NCI-H1092 treated with DMSO at 0.1 percent for 48 hours (cell line): ENCODE measurements at places on chromosomes 4 and X.

DNA sequence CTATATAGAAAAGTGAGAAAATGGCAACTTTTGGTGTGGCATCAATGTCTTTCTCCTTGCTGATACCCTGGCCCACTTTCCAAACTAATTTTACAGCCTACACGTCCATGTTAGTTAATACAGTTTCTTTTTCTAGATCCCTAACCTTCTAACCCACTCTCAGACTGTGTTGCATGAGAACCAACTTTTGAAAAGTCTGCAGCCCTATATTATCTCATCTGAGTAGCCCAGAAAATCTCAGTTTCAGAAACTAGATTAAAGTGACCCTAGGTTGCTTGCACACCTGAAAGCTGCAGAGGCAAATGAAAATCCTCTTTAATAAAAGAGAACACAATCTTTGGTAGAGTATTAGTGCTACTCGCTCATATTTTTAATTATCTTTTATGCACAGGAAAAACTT lies 371.6 kb upstream of the EMCN start:
- no peak for DNase-seq

DNA sequence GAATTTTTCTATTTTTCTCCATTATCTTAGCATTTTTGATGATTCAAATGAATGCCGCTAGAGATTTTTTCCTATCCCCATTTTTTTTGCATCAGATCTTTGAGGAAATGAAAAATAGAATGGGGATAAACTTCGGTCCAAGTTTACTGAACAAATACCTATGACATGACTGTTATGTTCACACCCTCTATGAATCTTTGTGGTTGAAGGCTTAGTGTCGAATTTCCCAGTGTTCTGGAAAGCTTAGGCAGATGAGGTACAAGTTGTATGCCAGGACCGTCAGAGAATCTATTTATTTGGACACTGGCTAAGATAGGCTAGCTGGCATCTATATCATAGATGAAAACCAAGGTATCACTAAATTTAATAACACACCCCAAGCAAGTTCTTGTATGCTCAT lies 123.4 kb downstream of the SPCS3 start:
- DNase-seq, result no peak

- DNase-seq, result peak; percentile 55
Measured at GRCh38 chrX:150899191-150899757, 806 bp upstream of the CD99L2 start.

- DNase-seq, result no peak
Measured at GRCh38 chrX:67601771-67602170, 58.0 kb downstream of the AR start.

DNA sequence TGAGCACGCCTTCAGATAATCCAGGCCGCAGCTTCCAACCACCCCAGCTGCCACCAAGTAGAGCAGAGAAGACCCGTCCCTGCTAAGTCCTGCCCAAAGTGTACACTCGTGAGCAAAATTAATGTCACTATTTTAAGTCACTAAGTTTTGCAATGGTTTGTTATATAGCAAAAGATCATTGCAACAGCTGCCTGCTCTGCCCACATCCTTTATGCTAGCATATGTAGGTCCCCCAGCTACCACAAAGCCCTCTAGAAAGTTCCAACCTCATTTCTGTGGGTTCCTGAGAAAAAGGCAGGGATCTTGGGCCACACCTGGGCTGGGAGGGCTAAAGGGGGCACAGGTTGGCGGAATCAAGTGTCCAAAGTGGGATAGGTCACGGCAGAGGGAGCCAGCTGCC lies 346.9 kb downstream of the BCOR start:
- no peak for DNase-seq

DNA sequence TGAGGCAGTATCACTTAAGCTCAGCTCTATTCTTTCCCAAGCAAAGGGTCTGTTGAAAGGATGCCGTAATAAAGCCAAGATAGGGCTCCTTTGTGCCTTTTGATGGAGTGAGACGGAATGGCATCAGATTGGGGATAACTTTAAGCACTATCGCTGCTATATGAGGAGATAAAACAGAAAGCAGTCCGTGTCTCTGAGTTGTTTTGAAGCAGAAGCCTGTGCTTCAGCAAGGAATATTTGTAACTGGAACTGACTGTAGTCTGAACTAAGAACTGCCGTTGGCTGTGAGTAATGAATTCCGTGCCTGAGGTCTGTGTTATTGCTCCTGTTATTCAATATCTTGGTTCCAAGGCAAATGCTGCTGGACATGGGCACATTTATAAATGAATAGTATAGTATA lies 297.4 kb downstream of the ANKRD50 start:
- no peak for DNase-seq

GRCh38 chr4:55032179-55032578 lies 93.2 kb downstream of the KDR start:
- no peak for DNase-seq

DNA sequence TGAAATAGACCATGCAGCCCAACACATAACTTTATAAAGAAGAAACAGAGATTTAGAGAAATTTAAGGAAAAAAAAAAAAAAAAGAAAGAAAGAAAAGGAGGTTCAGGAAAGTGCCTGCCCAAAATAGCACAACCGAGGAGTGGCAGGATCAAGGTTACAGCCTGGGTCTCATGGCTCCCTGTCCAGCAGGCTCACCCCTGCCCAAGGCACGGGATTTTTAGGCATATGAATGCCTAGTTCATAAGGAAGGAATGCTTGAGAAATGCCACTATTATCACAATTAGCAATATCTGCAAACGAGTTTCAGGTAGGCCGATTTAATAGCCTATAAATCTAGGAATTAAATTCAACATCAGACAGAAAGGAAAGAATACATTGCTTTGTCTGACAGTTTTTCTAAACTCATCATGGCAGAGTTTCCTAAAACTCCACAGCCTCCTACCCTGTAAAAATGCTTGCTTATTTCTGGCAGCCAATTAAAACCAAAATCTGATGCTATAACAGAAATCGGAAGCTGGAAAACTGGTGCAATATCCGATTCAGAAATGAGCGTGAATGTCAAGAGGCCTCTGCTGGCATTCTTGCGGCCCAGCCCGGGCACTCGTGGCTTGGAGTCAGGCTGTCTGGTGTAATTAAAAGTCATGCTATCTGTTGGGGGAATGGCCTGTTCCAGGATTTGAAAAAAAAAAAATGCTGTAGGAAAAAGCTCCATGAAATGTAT lies 63.5 kb downstream of the GEMIN8 start:
- no peak for DNase-seq

- no peak for DNase-seq
Measured at GRCh38 chr4:124650614-124651013, 61.9 kb downstream of the ANKRD50 start.

DNA sequence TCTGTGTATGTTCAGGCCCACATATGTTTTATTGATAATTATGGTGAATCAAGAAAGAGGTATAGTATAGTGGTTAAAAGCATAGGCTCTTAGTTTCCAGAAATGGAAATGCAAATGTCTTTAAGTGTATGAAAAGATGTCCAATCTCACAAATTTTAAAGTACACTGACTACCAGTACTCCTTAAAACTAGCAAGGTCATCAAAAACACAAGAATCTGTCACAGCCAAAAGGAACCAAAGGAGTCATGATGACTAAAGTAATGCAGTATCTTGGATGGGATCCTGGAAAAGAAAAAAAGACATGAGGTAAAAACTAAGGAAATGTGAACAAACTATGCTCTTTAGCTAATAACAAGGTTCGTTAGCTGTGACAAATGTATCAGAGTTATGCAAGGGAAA lies 661 bp upstream of the RBM41 start:
- no peak for DNase-seq

GRCh38 chrX:33086886-33087285 lies 124.5 kb downstream of the DMD start:
- DNase-seq, result no peak

- DNase-seq, result no peak
Measured at GRCh38 chr4:159055833-159056232, 47.0 kb upstream of the RAPGEF2 start.

DNA sequence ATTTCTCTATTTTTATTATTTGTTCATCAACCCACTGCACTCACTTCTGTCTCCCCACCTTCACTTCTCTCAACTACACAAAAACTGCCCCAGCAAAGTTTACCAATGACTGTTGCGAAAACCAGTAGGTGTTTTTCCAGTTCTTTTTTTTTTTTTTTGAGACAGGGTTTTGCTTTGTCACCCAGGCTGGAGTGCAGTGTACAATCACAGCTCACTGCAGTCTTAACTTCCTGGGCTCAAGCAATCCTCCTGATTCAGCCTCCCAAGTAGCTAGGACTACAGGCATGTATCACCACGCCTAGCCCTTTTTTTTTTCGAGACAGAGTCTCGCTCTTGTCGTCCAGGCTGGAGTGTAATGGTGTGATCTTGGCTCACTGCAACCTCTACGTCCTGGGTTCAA lies 24.1 kb upstream of the HPRT1 start:
- no peak for DNase-seq

GRCh38 chrX:54447461-54447860 lies 7.3 kb downstream of the TSR2 start:
- DNase-seq, result no peak

GRCh38 chr4:89352541-89352940 lies 44.9 kb upstream of the GPRIN3 start:
- DNase-seq, result no peak

- no peak for DNase-seq
Measured at GRCh38 chr4:107094332-107094731, 58.2 kb upstream of the DKK2 start.

DNA sequence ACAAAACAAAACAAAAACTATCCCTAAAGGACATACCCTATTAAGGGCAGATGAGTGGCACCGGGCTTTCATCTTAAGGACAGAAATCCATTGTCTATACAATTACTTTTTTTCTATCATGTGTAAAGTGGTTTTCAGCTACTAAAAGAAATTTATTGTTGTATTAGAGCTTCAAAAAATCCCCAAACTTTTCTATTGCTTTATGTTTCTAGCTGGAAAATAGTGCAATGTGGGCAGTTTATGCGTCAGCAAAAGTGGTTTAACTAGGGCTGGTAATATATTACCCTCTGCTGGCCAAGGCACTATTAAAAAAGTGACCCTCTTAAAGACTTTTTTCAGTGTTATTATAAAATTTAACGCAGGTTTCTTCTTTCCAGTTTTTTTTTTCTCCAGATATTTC lies 15.5 kb upstream of the GPR82 start:
- DNase-seq, result no peak

GRCh38 chr4:15891312-15891711 lies 47.2 kb downstream of the FGFBP1 start:
- no peak for DNase-seq

DNA sequence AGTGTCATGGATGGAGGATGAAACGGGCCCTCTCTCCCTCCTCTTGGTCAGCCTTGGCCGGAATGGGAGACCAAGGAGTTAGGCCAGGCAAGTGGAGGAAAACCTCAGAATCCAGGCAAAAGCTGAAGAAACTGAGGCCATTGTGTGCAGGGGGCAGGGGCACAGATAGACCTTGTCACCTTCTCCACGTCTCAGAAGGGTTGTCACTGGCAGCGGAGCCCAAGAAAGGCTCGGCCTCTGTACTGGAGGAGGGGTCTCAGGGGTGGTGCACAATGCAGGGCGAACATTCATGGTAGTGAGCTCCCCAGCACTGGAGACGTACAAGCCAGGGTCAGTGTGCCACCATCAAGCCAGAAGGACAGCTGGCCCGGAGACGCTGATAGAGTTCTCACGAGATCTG lies 139.5 kb downstream of the CPZ start:
- no peak for DNase-seq

- peak; percentile 35 for DNase-seq
Measured at GRCh38 chrX:71636438-71637252, 18.3 kb upstream of the CXCR3 start.

DNA sequence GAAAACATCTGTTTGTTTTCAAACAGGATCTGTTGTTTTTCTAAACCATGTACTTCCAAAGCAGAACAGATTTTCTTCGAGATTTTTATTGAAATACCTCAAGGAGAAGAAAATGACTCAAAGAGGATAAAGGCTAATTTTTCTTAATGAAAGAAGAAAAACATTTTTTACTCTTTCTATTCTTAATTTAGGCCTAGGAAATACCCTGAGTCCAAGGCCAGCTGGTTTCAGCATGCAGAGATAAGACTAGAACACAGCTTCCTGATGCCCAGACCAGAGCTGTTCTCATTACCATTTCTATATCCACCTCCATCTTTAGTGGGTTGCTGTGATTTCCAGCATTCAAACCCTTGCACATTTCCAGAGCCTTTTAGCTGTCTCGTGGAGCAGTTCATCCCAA lies 18.3 kb downstream of the GAB1 start:
- DNase-seq, result no peak

- DNase-seq, result no peak
Measured at GRCh38 chrX:39760930-39761329, 336.8 kb downstream of the BCOR start.

- no peak for DNase-seq
Measured at GRCh38 chrX:124433186-124433585, 86.8 kb downstream of the SH2D1A start.

- DNase-seq, result peak; percentile 63
Measured at GRCh38 chr4:26206339-26206738, 114.5 kb upstream of the RBPJ start.

GRCh38 chrX:373641-374471 lies 12.9 kb downstream of the PPP2R3B start:
- DNase-seq, result no peak
